ENCODE measurements at places on chromosomes 13 and 19.

DNA sequence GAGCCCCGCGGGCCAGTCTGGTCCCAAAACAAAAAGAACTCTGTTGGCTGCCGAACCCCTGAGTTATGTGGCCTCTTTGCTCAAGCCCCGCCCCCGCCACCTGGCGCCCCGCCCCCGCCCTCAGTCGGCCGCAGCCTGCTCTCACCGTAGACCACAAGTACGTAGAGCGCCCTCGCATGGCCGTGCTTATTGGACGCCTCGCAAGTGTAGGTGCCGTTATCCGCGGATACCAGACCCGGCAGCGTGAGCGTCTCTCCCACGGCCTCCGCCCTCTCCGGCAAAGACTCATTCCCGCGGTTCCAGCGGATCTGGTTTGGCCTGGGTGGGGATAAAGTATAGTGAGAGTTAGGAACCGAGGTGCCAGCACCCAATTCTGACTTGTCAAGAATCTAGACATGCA is 5.5 kb upstream of the ZNF428 start:
- no peak for DNase-seq

DNA sequence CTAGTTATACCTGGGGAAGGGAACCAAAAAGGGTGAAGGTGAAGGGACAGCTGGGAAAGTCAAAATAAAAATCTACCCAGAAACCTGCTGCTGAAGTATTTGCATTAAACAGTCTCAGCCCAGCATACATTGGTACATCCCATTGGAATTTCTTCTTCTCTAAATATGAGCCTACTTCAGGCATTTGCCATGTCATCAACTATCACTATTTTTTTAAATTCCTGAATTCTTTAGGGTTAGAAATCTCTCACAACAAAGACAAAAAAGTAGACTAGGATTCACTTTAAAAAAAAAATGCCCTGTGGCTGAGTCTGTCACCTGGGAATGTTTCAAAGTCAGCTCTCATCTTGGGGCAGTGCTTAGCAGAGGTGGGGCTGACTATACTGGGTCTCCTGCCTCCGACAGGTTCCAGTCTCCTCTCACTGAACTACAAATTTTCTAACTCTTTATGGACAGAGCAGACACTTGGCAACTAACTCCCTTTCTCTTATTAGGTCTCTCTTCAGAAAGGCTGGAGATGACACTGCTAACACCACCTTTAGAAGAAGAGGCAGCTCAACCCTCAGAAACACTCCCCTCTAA is 141.2 kb downstream of the LHFPL6 start:
- no peak for DNase-seq

DNA sequence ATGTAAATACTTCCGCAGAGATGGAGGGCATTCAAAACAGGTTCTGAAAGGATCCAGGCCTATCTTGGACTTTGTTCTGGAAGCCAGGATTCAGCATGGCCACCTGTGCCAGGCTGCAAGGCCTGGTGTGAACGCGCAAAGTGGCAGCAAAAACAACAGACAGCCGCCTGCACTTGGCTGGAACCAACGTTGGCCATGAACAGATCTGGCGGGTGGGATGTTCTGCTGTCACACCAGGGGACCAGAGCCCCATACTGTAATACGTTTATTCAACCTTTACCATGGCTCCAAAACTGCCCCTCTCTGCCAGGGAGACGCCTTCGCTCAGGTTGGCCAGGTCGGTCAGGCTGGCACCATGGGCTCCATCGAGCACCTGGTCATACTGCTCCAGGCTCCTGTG is 69.7 kb downstream of the EPS15L1 start:
- no peak for DNase-seq

- peak; percentile 79 for DNase-seq
Observed at GRCh38 chr19:18700501-18701249, 17.2 kb downstream of the CRTC1 start.

DNA sequence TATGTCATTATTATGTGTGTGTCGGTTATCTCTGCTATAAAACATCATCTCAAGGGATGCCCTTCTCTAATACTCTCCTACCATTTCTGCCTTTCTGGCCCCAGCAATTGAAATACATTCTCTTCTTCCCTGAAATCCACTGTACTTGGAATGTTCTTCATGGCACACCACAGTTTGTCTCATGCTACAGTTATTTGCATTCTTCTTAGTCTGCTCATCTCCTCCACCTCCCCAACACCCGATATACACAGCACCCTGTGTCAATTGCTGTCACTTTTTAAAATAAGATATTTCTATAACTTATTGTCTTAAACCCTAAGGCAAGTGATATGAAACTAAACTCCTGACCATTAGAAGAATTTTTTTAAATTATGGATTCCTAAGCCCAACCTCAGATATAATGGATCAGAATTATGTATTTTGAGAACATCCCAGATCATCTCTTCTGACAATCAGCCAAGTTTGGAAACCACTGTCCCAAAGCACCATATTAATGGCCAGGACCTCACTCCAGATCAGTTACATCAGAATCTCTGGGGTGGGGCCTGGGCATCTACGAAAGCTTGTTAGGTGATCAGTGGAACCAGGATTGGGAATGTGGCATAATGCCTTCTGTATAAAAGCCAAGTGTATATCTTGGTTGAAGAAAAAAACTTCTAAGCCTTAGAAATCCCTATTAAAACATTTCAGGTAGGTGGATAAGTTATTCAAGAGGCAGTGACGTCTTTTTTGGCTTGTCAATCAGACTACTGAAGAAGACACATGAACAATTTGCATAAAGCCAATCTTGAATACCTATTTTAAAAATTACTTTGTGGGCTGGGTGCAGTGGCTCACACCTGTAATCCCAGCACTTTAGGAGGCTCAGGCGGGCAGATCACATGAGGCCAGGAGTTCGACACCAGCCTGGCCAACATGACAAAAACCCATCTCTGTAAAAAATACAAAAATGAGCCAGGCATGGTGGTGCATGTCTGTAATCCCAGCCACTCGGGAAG is 30.0 kb upstream of the KBTBD7 start:
- no peak for DNase-seq

GRCh38 chr13:23688336-23688735 is 118.1 kb downstream of the TNFRSF19 start:
- DNase-seq: no peak

- DNase-seq: peak; percentile 82
Observed at GRCh38 chr19:3557461-3558248, at the start of gene MFSD12. Gene MFSD12, minus strand, starts transcription at chr19:3557586. Its CDS starts 183 bp downstream, at chr19:3557403.

- no peak for DNase-seq
Observed at GRCh38 chr19:8023371-8023770, 17.9 kb upstream of the ELAVL1 start.

DNA sequence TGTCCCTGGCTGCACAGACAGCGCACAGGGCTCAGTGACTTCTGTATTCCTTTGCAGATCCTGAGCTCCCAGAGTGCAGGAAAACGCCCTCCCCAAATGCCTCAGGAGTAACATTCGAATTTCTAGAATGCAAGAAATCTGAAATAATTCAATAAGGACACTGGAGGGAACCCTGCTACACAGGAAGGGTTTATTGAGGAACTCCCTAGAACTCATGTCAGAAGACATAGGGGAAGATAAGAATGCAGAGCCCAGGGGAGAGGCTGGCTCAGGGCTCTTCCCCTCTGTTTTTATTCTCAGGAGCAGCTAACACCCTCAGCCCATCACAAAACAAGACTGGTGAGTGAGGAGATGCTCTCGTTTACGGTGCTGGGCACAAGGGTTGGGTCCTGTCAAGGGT is 6.8 kb downstream of the LILRA1 start:
- DNase-seq: no peak

- DNase-seq: no peak
Observed at GRCh38 chr19:53549340-53549739, 11.4 kb downstream of the ZNF331 start.

DNA sequence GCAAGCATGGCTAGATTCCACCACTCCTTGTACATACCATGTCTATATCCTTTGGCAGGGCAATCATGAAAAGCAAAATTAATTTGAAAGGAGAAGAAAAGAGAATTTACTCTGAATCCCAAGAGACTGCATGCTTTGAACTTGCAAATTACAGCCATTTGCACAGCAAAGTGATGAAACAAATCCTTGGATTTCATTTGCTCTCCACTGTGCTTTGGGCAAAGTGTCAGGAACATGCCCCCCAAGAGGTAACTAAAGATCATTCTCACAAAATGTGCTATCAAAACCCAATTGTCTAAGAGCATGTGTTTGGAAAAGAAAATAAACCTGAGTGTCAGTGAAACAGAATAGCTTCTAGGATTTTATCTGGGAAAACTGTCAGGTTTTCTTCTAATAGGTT is 298.5 kb downstream of the GPC6 start:
- DNase-seq: no peak

DNA sequence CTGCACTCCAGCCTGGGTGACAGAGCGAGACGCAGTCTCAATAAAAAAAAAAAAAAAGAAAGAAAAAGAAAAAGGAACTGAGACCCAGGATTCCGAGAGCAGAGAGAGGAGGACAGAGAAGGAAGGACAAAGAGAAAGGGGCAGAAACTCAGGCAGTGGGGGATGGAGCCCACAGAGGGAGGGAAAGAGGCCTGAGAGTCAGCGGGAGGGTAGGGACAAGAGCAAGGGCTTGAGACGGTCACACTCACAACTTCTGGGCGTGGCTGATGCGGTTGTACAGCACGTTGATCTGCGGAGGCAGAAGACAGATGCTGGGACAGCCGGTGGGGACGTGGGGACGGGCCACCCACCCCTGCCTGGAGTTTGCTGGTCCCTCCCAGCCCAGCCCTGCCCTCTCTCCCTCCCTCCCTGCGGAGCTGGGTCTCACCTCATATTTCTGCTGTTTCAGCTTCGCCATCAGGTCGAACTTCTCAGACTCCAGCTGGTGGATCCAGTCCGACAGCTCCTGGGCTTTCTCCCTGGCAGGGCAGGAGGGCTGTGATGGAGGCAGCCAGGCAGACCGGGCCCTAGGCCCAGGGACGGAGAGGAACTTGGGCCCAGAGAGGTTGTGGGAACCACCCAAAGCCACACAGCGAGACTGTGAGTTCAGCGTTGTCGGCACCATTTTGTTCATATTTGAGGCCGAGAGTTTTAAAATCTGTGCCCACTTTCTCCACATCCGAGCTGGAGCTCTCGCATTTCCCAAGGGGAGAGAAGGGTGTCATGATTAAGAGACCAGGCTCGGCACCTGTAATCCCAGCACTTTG is 15.2 kb downstream of the TNNT1 start:
- no peak for DNase-seq

DNA sequence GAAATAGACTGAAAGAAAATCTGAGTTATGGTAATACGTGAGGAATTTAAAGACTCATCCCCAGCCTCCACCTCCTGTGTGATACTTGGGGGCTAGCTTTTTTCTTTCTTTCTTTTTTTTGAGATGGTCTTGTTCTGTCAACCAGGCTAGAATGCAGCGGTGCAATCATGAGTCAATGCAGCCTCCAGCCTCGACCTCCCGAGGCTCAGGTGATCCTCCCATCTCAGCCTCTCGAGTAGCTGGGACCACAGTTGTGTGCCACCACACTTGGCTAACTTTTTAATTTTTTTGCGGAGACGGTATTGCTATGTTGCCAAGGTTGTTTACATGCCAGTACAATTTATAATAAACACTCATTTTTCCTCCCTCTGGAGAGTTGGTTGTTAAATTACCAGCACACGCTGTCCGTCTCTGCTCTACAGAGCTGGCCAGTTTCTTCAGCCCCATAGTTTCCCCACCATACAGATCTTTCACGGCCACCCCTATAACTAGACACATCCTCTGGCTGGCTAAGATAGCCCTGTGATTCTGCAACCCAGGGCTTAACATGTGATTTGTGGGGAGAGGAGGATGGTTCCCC is 4.8 kb downstream of the TNFSF9 start:
- no peak for DNase-seq

GRCh38 chr19:48600679-48601417 is 5.7 kb upstream of the SPACA4 start:
- no peak for DNase-seq

- peak; percentile 85 for DNase-seq
Observed at GRCh38 chr13:43023289-43023963, at the start of gene DNAJC15. Gene DNAJC15, plus strand, starts transcription at chr13:43023586. Its CDS starts 41 bp downstream, at chr13:43023627.

- no peak for DNase-seq
Observed at GRCh38 chr19:18665771-18666202, 17.7 kb upstream of the CRTC1 start.

- DNase-seq: peak; percentile 97
Observed at GRCh38 chr19:662962-663681, at the start of gene RNF126. Gene RNF126, minus strand, starts transcription at chr19:663214. Its CDS starts 93 bp downstream, at chr19:663121.

DNA sequence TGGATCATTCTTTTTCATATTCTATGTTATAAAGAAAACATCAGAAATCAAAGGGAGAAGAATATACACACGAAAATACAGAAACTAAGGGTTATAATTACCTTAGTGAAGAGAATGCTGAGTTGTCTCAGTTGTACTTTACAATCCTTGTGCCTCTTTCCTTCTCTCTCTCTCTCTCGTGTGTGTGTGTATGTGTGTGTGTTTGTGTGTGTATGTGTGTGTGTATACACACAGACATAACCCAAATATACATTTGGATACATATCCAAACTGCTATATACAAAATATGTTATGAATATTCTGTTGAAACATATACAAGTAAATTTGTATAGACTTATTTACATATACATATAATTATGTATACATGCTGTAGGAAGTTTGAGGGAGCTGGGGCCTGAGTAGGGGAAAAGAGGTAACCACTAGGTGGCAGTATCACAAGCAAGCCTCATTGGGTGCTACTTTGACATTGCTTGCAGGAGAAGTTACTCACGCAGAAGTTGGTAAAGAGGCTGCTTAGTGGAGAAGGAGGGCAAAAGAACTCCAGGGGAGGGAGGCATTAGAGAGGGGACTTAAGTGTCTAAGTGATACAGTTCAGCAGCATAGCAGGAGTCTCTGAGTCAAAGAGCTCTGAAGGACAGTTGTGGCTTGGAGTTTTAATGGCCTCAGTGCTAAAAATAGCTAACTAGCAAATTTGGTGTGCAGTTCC is 465.1 kb upstream of the PCDH20 start:
- DNase-seq: peak; percentile 2

DNA sequence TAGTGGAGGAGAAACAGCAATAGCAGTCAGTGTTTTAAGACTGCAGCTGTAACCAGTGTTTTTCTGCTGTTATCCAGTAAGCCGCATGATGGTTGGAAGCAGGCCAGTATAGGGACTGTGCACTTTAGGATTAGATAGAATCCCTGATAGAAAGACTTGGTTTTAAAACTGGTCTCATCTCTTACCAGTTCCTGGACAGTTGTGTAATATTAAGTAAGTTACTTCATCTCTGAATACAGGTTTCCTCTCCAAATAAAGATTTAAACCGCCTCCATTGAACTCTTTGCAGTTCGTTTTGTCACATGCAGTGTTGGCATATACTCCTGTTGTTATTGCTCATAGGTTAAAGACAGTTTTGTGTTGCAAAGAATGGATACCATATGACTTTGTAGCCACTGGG is 25.6 kb downstream of the URI1 start:
- DNase-seq: no peak

- DNase-seq: peak; percentile 1
Observed at GRCh38 chr19:56350416-56351045, 35.9 kb upstream of the ZSCAN5A start.

DNA sequence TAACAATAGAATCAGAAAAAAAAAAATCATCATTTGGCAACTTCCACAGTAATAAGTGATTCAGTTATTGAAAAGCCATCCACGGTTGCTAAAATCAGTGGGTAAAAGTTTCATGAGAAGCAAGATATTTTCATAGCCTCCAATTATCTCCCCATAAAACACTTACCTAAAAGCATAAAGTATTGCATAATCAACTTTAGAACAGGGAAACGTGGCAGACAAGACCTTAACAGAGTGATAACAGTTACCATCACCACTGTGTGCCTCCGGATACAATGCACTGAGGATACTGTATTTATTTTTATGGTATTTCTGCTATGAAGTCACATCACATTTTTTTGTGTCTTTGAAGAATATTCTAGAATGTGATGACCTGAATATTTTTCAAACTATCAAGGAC is 37.0 kb downstream of the ABCC4 start:
- DNase-seq: no peak
